ENCODE measurements at places on chromosomes 7 and 10.
A peak's percentile ranks its signal among the peaks of the same experiment; 100 is the strongest.

- no peak for DNase-seq
- H3K36me3 ChIP-seq, result no peaks in the 10 kb centered on the region
- H3K4me3 ChIP-seq, result no peak overlapping the region
- H3K4me1 ChIP-seq, result no peaks in the 10 kb centered on the region
These were observed 65.0 kb downstream of the VSTM4 start for GRCh38 chr10:49050366-49050765.

DNA sequence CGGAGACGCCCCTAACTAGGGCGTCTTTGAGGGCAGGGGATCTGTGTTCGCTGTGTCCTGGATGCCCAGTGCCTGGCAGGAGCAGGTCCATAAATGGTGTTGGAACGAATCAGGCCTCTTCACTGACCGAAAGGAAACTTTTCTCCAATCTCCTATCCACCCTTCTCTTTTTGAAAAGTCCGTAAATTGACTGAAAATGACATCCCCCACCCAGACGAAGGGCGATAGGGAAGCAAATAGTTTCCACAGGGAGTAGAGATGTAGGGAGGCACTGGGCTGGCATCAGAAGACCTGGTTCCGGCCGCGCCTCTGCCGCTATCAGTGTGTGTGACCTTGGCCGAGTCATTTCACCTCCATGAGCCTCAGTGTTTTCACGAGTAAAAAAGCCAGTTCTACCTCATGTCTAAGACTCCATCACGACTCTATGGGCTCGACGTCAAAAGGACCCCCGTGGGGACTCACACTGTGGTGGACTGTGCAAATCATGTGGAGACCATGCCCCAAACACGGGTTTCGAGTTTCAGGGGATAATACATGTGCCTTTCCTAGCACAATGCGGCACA lies 497 bp upstream of the RAB11FIP2 start:
- peak overlapping the region; percentile 84 for H3K27ac ChIP-seq
- no peaks in the 10 kb centered on the region for H3K4me1 ChIP-seq
- DNase-seq, result no peak
- no peaks in the 10 kb centered on the region for H3K36me3 ChIP-seq
- H3K4me3 ChIP-seq, result peak overlapping the region; percentile 86
- H3K27me3 ChIP-seq, result no peaks in the 10 kb centered on the region

DNA sequence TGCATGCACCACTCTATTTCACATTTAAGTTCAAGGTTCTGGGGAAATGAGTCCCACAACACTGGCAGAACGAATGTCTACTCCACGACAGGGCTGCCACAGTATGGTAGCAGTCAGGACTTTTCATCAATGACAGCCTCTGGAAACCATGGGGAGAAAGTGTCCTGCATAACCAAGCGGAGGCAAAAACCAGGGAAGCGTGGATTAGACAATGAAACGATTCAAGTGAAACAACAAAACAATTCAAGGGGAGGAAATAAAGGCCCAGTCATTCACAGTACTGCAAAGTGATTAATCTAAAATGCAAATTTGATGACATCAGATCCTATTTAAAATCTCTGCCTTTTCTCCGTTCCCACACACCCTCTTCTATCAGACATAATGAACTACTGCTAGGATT lies 168.2 kb downstream of the DPY19L1 start:
- no peak overlapping the region for H3K4me3 ChIP-seq
- no peak overlapping the region for H3K27ac ChIP-seq
- H3K4me1 ChIP-seq, result no peaks in the 10 kb centered on the region
- DNase-seq, result no peak
- no peaks in the 10 kb centered on the region for H3K36me3 ChIP-seq

GRCh38 chr7:128941946-128942526 lies 4.3 kb downstream of the IRF5 start:
- peak; percentile 40 for DNase-seq
- H3K36me3 ChIP-seq, result no peaks in the 10 kb centered on the region
- no peaks in the 10 kb centered on the region for H3K4me1 ChIP-seq
- H3K27ac ChIP-seq, result no peak overlapping the region

GRCh38 chr10:69097729-69098128 lies 9.8 kb downstream of the SRGN start:
- peaks cover 5% of the 10 kb centered on the region for H3K36me3 ChIP-seq
- no peak for DNase-seq
- no peak overlapping the region for H3K4me3 ChIP-seq
- no peak overlapping the region for H3K27ac ChIP-seq
- H3K4me1 ChIP-seq, result no peaks in the 10 kb centered on the region

- H3K27ac ChIP-seq, result no peak overlapping the region
- DNase-seq, result no peak
- H3K4me1 ChIP-seq, result no peaks in the 10 kb centered on the region
- no peaks in the 10 kb centered on the region for H3K36me3 ChIP-seq
- no peaks in the 10 kb centered on the region for H3K27me3 ChIP-seq
These were observed 105.6 kb downstream of the ANKRD26 start for GRCh38 chr10:26994743-26995142.

DNA sequence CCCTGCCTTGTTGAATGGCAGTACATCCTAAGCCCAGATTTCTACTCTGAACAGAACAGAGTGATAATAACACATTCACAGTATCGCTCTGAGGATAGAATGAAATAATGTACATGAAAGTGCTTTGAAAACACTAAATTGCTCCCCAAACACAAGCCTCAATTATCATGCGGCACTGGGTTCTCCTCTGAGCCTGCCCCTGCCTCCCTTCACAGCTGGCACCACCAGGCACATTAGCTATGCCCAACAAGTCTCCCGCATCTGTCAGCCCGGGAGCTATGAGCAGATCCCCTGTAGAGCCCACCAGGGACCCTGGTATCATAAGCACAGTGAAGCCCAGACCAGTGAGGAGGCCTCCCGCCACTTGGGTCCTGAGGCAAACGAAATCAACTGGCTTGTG lies 405.5 kb downstream of the GRID1 start:
- no peak overlapping the region for H3K27ac ChIP-seq
- DNase-seq, result no peak
- no peaks in the 10 kb centered on the region for H3K36me3 ChIP-seq

GRCh38 chr10:89814278-89814677 lies 112.9 kb downstream of the KIF20B start:
- H3K27ac ChIP-seq, result no peak overlapping the region
- H3K36me3 ChIP-seq, result no peaks in the 10 kb centered on the region
- no peak for DNase-seq
- no peak overlapping the region for H3K4me3 ChIP-seq
- H3K4me1 ChIP-seq, result no peaks in the 10 kb centered on the region
- no peaks in the 10 kb centered on the region for H3K27me3 ChIP-seq

- H3K27me3 ChIP-seq, result no peaks in the 10 kb centered on the region
- no peaks in the 10 kb centered on the region for H3K36me3 ChIP-seq
- H3K4me1 ChIP-seq, result no peaks in the 10 kb centered on the region
- H3K4me3 ChIP-seq, result no peak overlapping the region
These were observed 53.8 kb downstream of the LHPP start for GRCh38 chr10:124515244-124515970.

GRCh38 chr10:97329766-97330165 lies 4.8 kb downstream of the FRAT2 start:
- H3K36me3 ChIP-seq, result peaks cover 12% of the 10 kb centered on the region
- H3K4me1 ChIP-seq, result no peaks in the 10 kb centered on the region
- H3K27me3 ChIP-seq, result no peaks in the 10 kb centered on the region
- no peak overlapping the region for H3K27ac ChIP-seq
- H3K4me3 ChIP-seq, result no peak overlapping the region

DNA sequence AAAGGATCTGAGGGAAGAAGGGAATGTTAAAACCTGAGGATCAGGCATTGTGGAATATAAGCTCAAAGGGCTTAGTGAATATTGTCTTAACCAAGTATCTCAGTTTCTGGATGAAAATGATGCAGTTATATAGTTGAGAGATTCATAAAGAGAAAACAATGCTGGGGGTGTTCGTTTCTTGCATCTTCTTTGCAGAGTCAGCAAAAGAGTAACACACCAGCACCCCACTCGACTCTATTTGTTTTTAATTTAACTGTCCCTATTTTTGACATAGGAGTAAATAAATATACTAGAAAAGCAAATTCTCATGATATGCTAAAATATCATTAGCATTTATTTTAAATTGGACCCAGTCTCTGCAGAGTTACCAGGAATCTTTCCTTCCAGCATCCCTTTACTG lies 7.6 kb upstream of the OIT3 start:
- H3K4me1 ChIP-seq, result no peaks in the 10 kb centered on the region
- no peak overlapping the region for H3K4me3 ChIP-seq
- no peaks in the 10 kb centered on the region for H3K27me3 ChIP-seq
- no peak for DNase-seq
- peaks cover 20% of the 10 kb centered on the region for H3K36me3 ChIP-seq

DNA sequence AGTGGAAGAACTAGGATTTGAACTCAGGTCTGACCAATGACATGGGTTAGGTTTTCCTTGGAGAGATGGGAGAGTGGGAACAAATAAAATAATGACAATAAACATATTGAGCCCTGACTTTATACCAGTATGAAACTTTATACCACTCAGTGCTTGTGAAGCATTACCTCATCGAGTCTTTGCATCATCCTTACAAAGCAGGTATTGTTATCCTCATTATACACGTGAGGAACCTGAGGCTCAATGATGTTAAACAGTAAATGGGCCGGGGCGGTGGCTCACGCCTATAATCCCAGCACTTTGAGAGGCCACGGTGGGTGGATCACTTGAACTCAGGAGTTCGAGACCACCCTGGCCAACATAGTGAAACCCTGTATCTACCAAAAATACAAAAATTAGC lies 47.7 kb downstream of the HHEX start:
- H3K4me1 ChIP-seq, result no peaks in the 10 kb centered on the region
- no peak overlapping the region for H3K27ac ChIP-seq
- H3K36me3 ChIP-seq, result no peaks in the 10 kb centered on the region
- DNase-seq, result no peak
- H3K27me3 ChIP-seq, result no peaks in the 10 kb centered on the region

GRCh38 chr7:123410273-123410904 lies 124.0 kb downstream of the IQUB start:
- H3K4me1 ChIP-seq, result no peaks in the 10 kb centered on the region
- no peaks in the 10 kb centered on the region for H3K36me3 ChIP-seq
- no peak for DNase-seq
- no peak overlapping the region for H3K27ac ChIP-seq

- H3K4me1 ChIP-seq, result no peaks in the 10 kb centered on the region
- no peak overlapping the region for H3K4me3 ChIP-seq
- H3K36me3 ChIP-seq, result no peaks in the 10 kb centered on the region
- H3K27ac ChIP-seq, result no peak overlapping the region
- no peaks in the 10 kb centered on the region for H3K27me3 ChIP-seq
- DNase-seq, result no peak
These were observed 179.2 kb downstream of the ST7 start for GRCh38 chr7:117132321-117133120.

DNA sequence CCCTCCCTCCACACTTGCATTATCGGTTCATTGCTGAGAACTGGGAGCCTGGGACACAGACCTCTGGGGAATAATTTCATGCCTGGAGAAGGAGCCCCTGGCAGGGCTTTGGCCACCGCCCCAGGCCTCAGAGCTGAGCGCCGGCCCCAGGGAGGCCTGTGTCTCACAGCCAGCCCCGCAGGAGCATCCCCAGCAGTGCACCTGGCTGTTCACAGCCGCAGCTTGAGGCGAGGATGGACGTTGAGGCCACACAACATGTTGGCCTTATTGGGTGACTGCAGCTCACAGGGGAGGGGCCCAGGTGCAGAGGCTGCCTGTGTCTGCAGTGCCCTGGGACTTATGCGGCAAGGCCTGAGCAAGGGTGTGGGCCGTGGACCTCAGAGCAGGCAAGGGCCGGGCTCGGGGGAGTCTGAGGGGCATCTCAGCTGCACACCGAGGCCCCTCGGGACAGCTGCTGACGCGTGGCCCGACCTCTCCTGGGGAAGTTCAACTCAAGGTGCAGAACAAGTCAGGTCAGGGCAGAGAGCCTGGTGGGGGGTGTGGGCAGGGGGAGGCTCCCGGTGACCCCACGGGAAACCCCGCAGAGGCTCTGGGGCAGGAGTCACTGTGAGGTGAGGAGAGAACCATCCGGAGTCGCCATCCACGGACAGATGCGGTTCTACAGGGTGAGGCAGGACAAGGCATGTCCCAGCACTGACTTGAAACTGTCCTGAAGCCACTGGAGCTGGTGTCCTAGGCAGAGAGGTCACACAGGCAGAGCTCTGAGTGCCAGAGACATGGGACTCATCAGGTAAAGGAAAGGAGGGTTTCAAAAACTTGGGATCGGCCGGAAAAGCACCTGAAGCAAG lies 13.1 kb upstream of the UBE3C start:
- no peak for DNase-seq
- H3K36me3 ChIP-seq, result no peaks in the 10 kb centered on the region
- H3K27me3 ChIP-seq, result no peaks in the 10 kb centered on the region
- no peaks in the 10 kb centered on the region for H3K4me1 ChIP-seq
- H3K4me3 ChIP-seq, result no peak overlapping the region

- no peak overlapping the region for H3K4me3 ChIP-seq
- no peak for DNase-seq
- H3K4me1 ChIP-seq, result no peaks in the 10 kb centered on the region
- peaks cover 16% of the 10 kb centered on the region for H3K36me3 ChIP-seq
- no peak overlapping the region for H3K27ac ChIP-seq
- H3K27me3 ChIP-seq, result no peaks in the 10 kb centered on the region
These were observed 147.2 kb upstream of the RHEB start for GRCh38 chr7:151666886-151667285.

DNA sequence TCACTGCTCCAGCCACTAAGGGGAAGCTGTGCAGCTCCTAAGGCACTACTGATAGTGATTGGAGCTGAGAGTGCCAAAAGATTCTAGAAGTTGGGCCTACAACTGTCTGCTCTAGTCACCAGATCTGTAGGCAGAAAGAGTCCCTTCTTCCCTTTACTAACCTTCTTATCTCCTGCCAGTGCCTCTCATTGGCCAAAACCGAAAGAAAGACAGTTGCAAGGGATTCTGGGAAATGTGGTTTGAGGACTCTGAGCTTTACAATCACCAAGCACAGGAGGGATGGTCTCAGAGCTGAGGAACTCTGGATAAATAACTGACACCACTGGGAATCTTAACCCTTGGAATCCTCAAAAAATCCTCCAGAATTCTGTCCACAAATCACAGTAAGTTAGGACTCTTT lies 615.8 kb downstream of the CCSER2 start:
- H3K27ac ChIP-seq, result no peak overlapping the region
- no peaks in the 10 kb centered on the region for H3K27me3 ChIP-seq
- no peaks in the 10 kb centered on the region for H3K36me3 ChIP-seq
- H3K4me3 ChIP-seq, result no peak overlapping the region
- H3K4me1 ChIP-seq, result no peaks in the 10 kb centered on the region

DNA sequence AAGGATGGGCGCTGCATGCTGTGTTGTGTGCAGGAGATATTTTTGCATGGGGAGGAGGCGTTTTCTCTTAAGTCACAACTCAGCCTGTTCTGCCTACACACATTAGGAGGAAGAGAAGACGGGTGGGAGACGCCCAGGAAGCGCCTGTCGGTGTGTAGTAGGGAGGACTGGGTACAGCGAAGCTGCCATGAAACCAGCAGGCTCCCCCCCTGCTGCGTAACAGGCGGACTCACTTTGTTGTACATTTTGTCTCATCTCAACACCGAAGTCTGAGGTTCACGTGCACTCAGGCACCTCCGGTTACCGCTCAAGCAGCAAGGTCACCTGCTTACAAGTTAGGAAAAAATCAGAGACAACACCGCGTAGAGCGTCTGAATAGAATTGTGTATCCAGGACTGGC lies 56.3 kb downstream of the CRTAC1 start:
- H3K4me1 ChIP-seq, result no peaks in the 10 kb centered on the region
- no peaks in the 10 kb centered on the region for H3K36me3 ChIP-seq
- no peak for DNase-seq
- no peak overlapping the region for H3K27ac ChIP-seq

- H3K27ac ChIP-seq, result no peak overlapping the region
- no peaks in the 10 kb centered on the region for H3K27me3 ChIP-seq
- H3K4me1 ChIP-seq, result no peaks in the 10 kb centered on the region
- no peaks in the 10 kb centered on the region for H3K36me3 ChIP-seq
- DNase-seq, result no peak
These were observed 3.3 kb downstream of the NPS start for GRCh38 chr10:127552446-127552845.

GRCh38 chr7:155280446-155281397 lies 17.0 kb upstream of the INSIG1 start:
- no peak overlapping the region for H3K4me3 ChIP-seq
- no peaks in the 10 kb centered on the region for H3K27me3 ChIP-seq
- H3K36me3 ChIP-seq, result no peaks in the 10 kb centered on the region
- no peak for DNase-seq
